ENCODE measurements at places on chromosomes 5 and 9.

- no peak for DNase-seq
Observed at GRCh38 chr9:12855066-12855465, 80.2 kb downstream of the LURAP1L start.

DNA sequence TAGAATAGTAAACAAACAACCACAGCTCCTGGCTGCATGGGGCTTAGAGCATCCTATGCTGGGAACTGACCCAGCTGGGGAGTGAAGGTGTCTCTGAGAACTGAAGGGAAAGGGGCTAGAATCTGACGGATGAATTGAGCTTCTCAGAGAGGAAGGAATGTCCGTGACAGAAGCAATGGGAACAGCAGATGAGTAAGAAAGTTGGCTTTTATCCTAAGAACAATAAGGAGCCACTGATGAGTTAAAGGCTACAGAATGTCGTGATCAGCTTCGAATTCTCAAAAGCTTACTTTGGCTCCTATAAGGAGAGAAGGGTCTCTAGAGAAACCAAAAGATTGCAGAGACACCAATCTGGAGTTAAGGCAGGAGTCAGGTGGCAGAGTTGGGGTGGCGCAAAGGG lies 52.6 kb downstream of the EBF1 start:
- no peak for DNase-seq

- DNase-seq, result no peak
Observed at GRCh38 chr9:115340314-115340713, 222.4 kb upstream of the TNC start.

GRCh38 chr9:137705443-137705863 lies 86.6 kb downstream of the EHMT1 start:
- DNase-seq, result no peak

DNA sequence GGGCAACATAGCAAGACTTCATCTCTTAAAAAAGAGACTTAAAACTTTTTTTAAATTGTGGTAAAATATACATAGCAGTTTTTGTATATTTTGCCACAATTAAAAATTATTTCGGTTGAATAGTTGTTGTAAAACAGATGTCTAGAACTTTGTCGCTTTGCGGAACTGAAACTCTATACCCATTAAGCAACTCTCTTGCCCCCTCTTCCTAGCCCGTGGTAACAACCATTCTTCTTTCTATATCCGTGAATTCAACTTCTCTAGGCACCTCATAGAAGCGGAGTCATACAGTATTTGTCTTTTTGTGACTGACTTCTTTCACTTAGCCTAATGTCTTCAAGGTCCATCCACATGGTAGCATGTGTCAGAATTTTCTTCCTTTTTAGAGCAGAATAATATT lies 43.3 kb downstream of the SPARC start:
- DNase-seq, result no peak

DNA sequence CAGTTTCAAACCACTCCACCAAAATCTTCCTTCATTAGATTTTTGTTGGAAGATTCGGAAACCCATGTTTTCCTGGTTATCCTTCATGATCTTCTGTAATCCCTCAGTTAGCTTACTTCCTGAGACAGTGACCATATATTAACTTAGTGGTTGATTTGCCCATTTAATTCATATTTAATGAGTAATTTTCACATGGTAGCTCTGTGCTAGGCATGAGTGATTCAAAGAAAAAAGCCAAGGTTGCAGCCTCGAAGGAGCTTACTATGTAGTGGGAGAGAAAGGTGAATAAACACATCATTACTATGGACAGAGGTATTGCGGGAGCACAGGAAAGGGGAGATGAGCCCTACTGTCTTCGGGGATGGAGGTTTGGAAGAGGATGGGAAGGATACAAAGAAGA lies 158.5 kb downstream of the TLE1 start:
- DNase-seq, result no peak

GRCh38 chr9:87097238-87097637 lies 149.9 kb upstream of the GAS1 start:
- no peak for DNase-seq

Measured in stimulated activated CD8-positive, alpha-beta memory T cell treated with anti-CD3 and anti-CD28 coated beads, Interleukin-4, amount 100 ng/mL, for 1 hour (primary cell).